Endodermal cell (in vitro differentiated cells): ENCODE measurements at places on chromosomes 3 and 15.

- no peaks in the 10 kb centered on the region for H3K36me3 ChIP-seq
- no peak for DNase-seq
Observed at GRCh38 chr3:194536871-194537637, 50.3 kb upstream of the ATP13A3 start.

DNA sequence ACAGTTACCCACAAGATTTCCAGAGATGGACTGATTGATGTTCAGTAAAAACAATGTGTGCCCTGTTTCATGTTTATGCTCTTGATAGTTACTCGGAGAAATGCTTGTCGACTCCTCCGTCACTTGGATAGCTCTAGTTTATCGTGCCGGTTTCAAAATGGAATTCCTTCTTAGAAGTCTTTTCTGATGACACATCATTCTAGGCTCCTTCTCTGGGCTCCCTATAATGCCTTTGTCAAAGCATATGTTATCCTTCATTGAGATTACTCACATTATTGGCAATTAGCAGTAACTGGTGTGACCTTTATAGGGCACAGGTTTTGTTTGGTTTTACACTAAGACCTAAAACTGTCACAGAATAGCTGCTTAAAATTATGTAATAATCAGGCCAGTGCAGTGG is 201.8 kb downstream of the CNTN6 start:
- no peaks in the 10 kb centered on the region for H3K4me1 ChIP-seq
- no peak overlapping the region for H3K4me3 ChIP-seq
- no peaks in the 10 kb centered on the region for H3K27me3 ChIP-seq
- H3K27ac ChIP-seq = no peak overlapping the region

DNA sequence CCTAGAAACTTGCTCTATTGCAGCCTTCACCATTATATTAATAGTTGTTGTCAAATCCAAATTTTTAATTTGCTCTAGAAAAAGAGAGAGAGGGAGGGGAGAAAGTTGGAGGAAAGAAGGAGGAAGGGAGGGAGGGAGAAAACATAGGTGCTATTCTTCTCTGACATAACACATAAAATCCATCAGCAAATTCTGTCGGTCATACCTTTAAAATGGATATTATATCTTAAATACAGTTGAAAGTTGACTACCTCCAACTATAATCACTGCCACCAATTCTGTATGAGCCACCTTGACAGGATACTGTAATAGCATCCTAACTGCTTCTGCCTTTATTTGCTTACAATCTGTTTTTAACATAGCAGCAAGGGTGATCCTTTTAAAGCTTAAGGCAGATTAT is 314.7 kb upstream of the ALCAM start:
- no peaks in the 10 kb centered on the region for H3K36me3 ChIP-seq
- H3K27me3 ChIP-seq = no peaks in the 10 kb centered on the region
- no peaks in the 10 kb centered on the region for H3K4me1 ChIP-seq
- H3K27ac ChIP-seq = no peak overlapping the region
- DNase-seq = no peak

- H3K27ac ChIP-seq = no peak overlapping the region
- no peaks in the 10 kb centered on the region for H3K27me3 ChIP-seq
- H3K4me3 ChIP-seq = no peak overlapping the region
Observed at GRCh38 chr3:67719333-67719732, 64.9 kb upstream of the SUCLG2 start.

DNA sequence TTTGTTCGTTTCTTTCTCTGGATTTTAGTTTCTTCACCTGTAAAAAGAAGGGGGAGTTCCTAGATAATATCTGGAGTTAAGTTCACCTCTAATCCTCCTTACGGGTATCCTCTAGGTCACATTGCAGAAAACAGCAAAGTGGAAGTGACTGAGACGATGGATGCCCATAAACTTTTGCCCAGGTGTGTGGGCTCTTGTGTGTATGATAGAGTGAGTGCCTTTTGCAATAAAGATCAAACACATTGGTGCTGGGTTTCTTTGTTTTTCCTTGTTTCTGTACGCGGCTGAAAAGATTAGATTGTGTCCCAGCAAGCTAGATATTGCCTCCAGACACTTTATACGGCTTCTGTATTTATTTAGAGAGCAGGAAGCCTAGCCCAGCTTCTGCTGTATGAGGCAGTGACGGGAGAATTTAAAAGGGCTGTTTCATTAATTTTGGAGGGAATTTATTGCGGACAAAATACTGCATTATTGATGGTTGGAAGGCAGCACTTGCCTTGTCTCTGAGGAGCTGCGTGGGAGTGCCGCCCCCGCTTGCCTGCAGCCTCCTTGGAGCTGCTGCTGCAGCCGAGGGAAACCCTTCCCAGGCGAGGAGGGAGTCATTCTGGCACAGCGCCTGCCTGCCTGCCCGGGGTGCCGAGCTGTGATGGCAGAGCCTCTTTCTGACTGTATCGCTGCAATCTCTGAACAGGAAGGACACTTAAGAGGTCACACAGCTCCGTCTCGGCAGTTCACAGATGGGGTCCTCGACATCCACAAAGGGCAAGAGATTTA is 38.5 kb downstream of the PYDC2 start:
- H3K36me3 ChIP-seq = no peaks in the 10 kb centered on the region
- H3K4me3 ChIP-seq = no peak overlapping the region
- H3K27ac ChIP-seq = no peak overlapping the region
- DNase-seq = peak; percentile 59
- no peaks in the 10 kb centered on the region for H3K27me3 ChIP-seq
- H3K4me1 ChIP-seq = no peaks in the 10 kb centered on the region

DNA sequence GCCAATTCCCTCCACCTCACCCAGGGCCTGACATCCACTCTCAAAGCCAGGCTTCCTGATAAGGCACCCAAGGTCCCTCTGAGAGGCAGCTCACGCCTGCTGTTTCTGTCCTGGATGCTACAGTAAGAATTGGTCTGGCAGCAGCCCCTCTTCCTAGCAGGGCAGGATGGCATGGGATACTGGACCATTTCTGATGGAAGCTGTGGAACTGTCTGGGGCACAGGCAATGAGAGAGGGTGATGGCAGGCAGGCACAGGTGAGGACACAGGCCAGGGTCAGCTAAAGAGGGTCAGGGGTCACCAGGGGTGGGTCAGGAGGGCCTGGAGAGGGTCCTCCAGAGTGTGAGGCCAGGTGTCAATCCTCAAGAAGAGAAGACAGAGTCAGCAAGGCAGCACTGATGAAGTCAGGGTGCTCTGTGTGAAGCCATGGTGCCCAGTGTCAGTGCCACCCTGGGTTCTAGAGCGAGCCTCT is 41.9 kb upstream of the SLC41A3 start:
- no peak overlapping the region for H3K4me3 ChIP-seq
- no peaks in the 10 kb centered on the region for H3K27me3 ChIP-seq
- no peak overlapping the region for H3K27ac ChIP-seq

DNA sequence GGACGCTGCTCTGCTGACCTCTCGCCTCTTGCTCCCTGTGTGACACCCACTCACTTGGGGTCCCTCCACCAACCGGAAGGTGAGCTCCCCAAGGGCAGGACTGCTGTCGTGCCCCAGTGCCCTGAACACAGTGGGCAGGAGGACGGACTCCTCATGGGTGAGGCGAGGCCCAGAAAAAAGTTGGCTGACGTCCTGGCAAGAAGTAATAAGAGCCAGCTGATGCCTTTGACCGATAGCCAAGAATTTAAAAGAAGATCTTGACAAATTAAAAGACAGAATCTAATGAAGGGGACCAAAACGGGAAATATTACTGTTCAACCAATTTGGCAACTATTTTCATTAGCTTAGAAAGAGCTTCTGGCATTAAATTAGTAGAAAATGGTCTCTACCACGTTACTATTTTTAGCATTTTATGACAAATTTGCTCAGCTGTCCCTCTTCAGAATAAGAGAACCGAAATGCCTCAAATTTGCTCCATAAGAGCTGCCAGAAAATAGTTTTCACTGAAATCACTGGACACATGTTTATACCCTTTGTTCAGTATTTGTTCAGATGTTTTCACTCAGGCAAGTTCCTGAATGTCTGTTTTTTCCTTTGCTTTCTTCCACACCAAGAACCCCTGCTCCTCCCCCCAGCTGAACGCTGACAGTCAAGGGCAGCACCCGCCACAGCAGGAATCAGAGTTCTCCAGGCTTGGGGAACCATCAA is 60.5 kb downstream of the XXYLT1 start:
- peaks cover 17% of the 10 kb centered on the region for H3K36me3 ChIP-seq
- DNase-seq = no peak
- H3K4me1 ChIP-seq = peaks cover 16% of the 10 kb centered on the region
- peak overlapping the region; percentile 88 for H3K27ac ChIP-seq
- H3K4me3 ChIP-seq = no peak overlapping the region

- no peak overlapping the region for H3K27ac ChIP-seq
- no peak for DNase-seq
- H3K4me1 ChIP-seq = peaks cover 29% of the 10 kb centered on the region
Observed at GRCh38 chr3:171374661-171375285, 85.4 kb downstream of the TNIK start.

GRCh38 chr3:143155756-143156155 is 36.2 kb downstream of the CHST2 start:
- H3K36me3 ChIP-seq = no peaks in the 10 kb centered on the region
- DNase-seq = no peak
- no peaks in the 10 kb centered on the region for H3K4me1 ChIP-seq
- H3K27me3 ChIP-seq = no peaks in the 10 kb centered on the region
- H3K4me3 ChIP-seq = no peak overlapping the region

GRCh38 chr3:186257866-186258265 is 104.2 kb downstream of the DGKG start:
- H3K27ac ChIP-seq = no peak overlapping the region
- DNase-seq = no peak
- H3K36me3 ChIP-seq = no peaks in the 10 kb centered on the region
- no peaks in the 10 kb centered on the region for H3K4me1 ChIP-seq
- no peaks in the 10 kb centered on the region for H3K27me3 ChIP-seq

- no peak overlapping the region for H3K4me3 ChIP-seq
- DNase-seq = no peak
- no peaks in the 10 kb centered on the region for H3K36me3 ChIP-seq
- H3K4me1 ChIP-seq = peaks cover 8% of the 10 kb centered on the region
Observed at GRCh38 chr3:115208066-115208750, 61.1 kb upstream of the ZBTB20 start.

DNA sequence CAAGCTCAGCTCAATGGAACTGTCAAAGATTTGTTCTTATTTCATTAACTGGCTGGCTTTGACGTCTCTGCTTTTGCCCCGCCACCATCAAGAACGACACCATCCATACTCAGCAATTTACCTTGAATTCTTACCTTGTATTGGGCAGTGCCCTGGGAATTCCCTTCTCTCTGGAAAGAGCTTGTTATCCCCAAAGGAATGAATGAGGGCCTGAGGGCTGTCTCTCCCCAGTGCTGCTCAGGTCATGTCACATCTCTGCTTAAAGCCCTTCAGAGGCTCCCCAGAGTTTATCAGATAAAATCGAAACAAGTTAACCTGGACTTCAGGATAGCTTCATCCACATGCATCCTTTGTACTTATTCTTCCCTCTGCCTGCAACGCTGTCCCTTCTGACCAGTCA is 5.9 kb upstream of the WNT5A start:
- no peak overlapping the region for H3K4me3 ChIP-seq
- DNase-seq = no peak
- H3K36me3 ChIP-seq = no peaks in the 10 kb centered on the region
- peaks cover 51% of the 10 kb centered on the region for H3K27me3 ChIP-seq
- no peak overlapping the region for H3K27ac ChIP-seq
- H3K4me1 ChIP-seq = no peaks in the 10 kb centered on the region

DNA sequence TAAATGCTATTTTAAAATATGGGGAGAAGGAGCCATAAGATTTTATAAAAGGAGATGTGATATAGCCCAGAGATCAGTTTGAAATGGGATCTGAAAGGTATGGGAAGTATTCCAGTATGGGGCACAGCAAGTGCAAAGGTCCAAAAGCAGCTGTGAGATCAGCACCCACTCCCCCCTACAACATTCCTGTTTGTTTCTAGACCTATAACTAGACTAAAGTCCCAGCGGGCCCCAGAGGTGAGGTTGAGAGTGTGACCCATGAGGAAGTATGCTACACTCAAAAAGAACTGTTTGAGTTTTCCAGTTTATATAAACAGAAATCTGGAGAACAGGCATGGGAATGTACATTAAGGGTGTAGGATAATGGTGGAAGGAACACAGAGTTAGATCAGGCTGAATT is 152.5 kb downstream of the TBC1D5 start:
- H3K4me1 ChIP-seq = no peaks in the 10 kb centered on the region
- H3K4me3 ChIP-seq = peak overlapping the region; percentile 14
- no peak overlapping the region for H3K27ac ChIP-seq
- no peaks in the 10 kb centered on the region for H3K27me3 ChIP-seq
- no peaks in the 10 kb centered on the region for H3K36me3 ChIP-seq

DNA sequence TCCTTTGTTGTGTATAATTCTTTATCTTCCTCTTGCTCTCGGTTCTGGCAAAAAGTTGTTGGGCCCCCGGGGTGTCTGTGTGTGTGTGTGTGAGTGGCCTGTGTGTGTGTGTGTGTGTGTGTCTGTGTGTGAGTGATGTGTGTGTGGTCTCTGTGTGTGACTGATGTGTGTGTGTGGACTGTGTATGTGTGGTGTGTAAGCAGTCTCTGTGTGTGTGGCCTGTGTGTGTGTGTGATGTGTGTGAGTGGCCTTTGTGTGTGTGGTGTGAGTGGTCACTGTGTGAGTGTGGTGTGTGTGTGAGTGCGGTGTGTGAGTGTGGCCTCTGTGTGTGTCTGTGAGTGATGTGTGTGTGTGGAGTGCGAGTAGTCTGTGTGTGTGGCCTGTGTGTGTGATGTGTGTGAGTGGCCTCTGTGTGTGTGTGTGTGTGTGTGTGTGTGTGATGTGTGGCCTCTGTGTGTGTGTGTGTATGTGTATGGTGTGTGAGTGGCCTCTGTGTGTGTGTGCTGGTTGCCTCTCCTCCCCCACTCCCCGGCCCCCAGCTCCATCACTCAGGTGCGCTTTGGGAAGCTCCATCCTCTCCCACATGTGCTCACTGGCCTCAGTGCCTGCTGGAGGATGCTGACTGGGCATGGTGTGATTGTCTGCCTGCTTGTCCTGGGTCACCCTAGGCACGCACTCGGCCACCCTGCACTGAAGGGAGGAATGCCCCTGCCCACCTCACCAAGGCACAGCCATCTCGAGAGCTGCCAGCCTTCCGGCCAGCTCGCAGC is 8.8 kb downstream of the LINGO1 start:
- DNase-seq = peak; percentile 61
- H3K36me3 ChIP-seq = no peaks in the 10 kb centered on the region
- no peak overlapping the region for H3K27ac ChIP-seq
- no peak overlapping the region for H3K4me3 ChIP-seq

DNA sequence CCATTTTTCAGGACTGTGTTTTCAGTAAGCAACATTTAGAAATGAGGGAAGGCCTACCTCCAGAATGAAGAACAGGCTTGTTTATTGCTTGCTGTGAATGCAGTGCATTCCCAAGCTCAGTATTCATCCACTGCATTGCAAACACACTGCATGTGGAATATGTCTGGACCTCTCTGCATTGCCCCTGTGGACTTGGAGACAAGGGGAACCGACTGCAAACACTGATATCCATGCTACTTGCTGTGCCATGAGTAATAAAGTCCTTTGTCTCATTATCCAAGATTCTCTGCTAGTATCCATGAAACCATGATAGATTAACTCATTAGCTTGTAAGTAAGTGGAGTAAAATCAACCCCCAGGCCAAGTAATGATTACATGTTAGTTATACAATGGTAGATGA is 301.2 kb upstream of the NR2E3 start:
- DNase-seq = no peak
- peaks cover 6% of the 10 kb centered on the region for H3K27me3 ChIP-seq
- peaks cover 7% of the 10 kb centered on the region for H3K4me1 ChIP-seq
- no peak overlapping the region for H3K4me3 ChIP-seq
- no peaks in the 10 kb centered on the region for H3K36me3 ChIP-seq
- no peak overlapping the region for H3K27ac ChIP-seq
